ENCODE measurements at places on chromosomes 13 and 19.

DNA sequence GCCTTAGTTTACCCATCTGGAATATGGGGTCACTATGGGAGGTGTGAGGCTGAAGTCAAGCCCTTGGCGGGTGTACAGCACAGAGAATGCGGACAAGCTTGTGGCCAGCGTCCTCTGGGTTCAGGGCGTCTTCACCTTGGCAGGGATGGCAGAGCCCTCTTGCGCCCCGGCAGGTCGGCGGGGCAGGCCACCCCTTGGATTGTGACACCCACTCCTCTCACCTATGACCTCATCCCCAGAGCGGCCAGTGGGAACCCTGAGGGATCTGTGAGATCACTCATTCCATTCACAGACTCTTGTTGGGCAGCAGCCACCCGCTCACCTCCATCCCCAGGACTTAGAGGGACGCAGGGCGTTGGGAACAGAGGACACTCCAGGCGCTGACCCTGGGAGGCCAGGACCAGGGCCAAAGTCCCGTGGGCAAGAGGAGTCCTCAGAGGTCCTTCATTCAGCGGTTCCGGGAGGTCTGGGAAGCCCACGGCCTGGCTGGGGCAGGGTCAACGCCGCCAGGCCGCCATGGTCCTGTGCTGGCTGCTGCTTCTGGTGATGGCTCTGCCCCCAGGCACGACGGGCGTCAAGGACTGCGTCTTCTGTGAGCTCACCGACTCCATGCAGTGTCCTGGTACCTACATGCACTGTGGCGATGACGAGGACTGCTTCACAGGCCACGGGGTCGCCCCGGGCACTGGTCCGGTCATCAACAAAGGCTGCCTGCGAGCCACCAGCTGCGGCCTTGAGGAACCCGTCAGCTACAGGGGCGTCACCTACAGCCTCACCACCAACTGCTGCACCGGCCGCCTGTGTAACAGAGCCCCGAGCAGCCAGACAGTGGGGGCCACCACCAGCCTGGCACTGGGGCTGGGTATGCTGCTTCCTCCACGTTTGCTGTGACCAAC lies at the start of gene SPACA4:
SPACA4 (plus strand) TSS at position 280 of the 896 bp plus-strand sequence; CDS start at position 517, 237 bp downstream.
- no peak for DNase-seq

- DNase-seq: peak; percentile 78
These were observed 7.2 kb upstream of the ZNF606 start for GRCh38 chr19:58009666-58010301.

DNA sequence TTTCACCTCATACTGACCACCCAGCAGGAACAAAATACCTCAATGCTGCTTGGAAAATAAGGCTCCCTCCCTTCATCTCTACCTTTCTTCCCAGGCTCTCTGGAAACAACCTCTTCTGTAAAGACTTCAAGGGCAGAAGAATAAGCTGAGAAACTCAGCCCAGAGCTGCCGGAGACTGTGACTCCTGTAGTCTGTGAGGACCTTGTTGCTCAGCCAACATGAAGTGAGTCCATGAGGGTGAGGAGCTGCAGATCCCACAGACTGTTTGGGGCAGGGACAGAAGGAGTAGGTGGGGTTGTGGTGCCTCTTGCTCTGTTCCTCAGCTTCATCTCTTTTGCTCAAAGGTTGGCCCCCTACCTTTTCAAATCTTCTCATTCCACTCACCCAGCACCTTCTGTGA lies 7.8 kb downstream of the LILRA5 start:
- DNase-seq: no peak

DNA sequence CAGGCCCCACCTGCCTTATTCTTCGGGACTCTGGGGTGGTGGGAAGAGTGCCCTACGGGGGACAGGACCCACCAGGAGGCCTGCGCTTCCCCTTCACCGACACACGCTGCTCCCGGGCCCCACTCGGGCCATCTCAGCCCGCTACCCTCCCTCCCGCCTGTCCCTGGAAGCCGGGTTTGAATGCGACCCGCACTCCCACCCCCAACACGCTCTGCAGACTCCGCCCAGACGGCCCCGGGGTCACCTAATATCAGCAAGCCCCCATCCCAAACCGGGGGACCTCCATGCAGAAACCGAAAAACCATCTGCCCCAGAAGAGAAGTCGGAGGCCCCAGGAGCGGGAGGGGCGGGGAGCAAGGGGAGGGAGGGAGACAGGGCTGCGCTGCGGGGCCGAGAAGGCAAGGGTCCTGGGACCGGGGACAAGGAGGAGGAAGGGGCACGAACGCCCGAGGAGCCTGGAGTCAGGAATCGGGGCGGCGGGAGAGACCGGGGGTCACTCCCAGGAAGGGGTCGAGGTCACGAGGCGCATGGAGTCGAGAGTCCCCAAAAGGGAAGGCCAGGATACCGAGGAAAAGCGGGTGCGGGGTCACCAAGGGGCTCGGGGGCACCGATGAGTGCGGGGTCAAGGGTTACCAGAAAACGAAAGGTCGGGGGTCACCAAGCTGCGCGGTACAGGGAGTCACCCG lies 766 bp downstream of the SBNO2 start:
- DNase-seq: no peak

GRCh38 chr19:57083711-57084110 lies 36.1 kb upstream of the USP29 start:
- DNase-seq: no peak

DNA sequence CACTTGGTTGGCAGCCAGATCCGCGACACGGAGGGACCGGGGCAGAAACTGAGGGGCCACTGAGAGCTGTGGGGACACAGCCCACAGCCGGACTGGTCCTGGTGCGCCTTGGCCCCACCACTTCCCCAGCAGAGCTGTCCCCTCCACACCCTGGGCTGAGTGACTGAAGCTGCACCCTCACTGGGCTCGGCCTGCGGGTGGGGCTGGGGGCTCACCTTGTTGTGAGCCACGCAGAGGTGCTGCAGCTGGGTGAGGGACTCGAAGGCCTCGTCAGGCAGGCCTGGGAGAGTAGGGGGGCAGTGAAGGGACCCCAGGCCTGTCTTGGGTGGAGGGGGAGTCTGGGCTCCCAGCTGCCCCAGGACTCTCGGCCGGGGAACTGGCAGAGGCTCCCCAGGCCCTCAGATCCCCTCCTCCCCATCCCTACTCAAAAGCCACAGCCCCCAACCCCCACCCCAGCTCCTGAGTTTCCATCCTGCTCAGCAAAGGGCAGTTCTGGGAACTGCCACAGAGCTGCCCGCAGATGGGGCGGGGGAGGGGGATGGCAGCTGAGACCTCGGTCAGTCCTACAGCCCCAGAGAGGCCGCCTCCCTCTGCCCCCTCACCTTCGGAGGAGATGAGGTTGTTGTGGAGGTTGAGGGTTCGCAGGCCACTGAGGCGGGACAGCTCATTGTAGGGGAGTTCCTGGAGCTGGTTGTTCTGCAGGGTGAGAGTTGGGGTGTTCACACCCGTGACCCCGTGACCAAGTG lies 2.3 kb downstream of the PODNL1 start:
- DNase-seq: no peak

DNA sequence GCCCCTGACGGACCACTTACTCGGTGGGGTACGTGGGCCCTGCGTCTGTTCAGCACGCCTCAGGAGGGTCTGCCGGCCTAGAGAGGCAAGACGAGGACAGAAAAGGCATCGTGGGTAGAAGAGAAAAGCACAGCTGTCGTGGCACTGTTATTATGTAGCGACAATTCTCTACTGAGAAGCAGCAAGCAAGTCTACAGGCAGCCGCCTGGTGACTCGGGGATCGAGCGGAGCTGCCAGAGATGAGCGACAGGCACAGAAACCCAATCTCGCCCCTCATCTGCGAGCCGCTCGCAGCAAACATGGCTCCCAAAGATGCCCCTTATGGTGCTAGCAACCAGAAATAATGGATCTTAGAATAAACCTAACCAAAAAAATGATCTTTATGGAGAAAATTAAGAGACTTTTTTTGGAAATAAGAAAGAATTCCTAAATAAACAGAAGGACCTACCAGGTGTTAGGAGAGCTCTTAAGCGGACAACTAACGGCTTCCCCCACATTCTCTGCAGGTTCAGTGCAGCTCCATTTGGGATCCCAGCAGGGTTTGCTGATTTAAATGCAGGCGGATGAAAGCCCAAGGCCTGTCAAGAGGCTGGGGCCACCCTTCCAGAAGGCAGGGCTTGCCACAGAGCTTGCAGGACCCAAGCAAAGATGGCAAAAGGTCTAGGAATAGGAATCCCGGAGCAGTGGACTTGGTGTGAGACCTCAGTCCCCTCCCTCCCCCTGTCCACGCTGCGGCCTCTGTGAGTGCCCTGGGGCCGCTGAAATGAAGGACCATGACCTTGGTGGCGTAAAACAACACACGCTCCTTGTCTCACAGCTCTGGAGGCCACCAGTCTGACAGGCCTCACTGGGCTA lies 152.6 kb downstream of the KDM4B start:
- no peak for DNase-seq

- no peak for DNase-seq
These were observed 33.0 kb upstream of the TSC22D1 start for GRCh38 chr13:44609137-44609536.

DNA sequence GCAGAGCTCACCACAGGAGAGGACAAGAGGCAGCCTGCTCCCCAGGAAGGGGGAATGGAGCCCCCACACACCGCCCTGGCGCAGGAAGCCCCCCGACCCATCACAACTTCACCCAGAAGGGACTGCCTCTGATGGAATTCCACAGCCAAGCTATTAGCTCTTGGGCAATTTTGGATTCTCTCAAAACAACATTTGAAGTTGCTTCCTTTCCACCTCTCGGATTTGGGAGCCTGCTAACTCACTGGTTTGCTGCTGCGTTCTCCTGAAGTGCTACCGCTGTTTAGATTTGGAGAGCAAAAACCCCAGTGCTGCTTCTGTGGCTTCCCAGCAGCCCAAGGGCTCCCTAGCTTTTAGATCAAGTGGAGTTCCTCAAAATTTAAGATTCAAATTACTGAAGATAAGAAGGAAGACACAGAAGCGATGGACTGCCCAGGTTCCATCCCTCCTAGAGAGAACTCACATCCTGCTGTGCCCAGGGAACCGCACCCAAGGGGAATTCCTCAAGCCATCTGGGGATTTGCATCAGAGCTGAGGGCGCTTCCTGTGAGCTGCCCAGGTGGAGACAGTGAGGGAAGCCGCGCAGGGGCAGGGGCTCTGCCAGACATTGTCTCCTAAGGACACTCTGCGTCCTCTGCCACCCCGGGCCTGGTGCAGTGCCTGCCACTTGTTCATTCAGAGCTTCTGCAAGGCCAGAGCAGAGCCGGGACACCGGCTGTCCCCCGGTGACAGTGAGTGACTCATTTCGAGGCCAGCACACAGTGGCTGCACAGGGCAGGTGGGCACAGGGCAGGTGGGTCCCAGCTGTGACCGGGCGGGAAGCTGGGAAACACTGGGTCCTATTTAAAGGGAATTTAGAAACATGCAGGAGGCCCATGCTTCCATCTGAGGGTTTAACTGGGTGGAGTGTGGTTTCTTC lies 45.5 kb downstream of the COL4A1 start:
- no peak for DNase-seq

- DNase-seq: no peak
These were observed 676 bp downstream of the CD320 start for GRCh38 chr19:8307400-8307964.

- DNase-seq: no peak
These were observed 2.9 kb upstream of the PPP1R37 start for GRCh38 chr19:45090034-45090433.

DNA sequence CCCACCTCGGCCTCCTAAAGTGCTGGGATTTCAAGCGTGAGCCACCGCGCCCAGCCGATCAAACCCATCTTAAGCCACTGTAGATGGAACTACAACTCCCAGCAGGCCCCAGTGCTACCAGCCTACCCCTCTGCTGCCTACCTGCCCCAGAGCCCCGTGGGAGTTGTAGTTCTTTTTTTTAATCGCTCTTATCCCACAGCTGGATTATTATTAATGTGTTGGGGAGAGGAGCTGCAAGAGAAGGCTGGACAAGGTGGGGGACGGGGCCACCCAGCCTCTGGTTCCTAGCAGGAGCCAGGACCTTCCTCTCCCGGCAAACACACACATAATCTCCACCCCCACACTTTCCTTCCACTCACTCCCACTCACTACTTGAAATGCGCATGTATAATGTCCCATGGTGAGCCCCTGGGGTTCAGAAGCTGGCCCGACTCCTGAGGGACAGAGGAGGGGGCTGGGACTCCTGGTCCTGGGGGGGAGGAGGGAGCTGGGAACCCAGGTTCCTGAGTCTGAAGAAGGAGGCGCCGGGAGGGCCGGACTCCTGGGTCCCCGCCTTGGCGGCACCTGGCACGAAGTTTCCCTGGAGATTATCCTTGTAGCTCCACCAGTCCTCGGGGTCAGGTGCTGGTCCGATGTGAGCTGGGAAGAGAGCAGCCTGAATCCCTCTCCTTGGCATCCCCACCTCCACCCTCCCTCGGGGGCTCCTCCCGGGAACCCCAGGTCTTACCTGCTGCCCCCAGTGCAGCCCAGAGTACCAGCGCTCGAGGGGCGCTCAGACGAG lies 958 bp downstream of the CA11 start:
- DNase-seq: peak; percentile 31

GRCh38 chr13:59531571-59532091 lies 632.1 kb downstream of the DIAPH3 start:
- peak; percentile 64 for DNase-seq

DNA sequence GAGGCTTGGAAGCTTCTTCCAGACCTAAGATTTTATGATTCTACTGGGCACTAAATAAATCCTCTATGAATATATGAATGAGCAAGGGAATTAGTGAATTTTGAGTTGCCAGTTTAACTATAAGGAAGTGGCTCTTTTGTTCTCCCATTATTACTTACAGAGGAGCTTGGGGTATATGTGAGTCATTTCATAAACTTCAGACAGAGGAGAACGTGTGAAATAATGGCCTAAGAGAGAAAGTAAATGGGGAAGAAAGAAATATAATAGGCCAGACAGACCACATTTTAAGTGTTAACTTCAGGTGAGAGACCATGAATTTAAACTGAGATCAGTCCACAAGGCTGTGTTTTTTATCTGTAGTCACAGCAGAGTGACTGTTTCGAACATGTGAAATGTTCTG lies 570.9 kb downstream of the GPC6 start:
- no peak for DNase-seq

GRCh38 chr19:5452594-5453565 lies 2.3 kb upstream of the ZNRF4 start:
- no peak for DNase-seq

All from NCI-H1092 treated with DMSO at 0.1 percent for 48 hours (cell line).